Dermis microvascular lymphatic vessel endothelial cell (primary cell): ENCODE measurements at places on chromosomes 1 and 21.

- no peak for DNase-seq
Observed at GRCh38 chr1:193538680-193539079, 352.3 kb upstream of the B3GALT2 start.

- DNase-seq = no peak
Observed at GRCh38 chr1:166485620-166486019, 318.8 kb upstream of the FAM78B start.

DNA sequence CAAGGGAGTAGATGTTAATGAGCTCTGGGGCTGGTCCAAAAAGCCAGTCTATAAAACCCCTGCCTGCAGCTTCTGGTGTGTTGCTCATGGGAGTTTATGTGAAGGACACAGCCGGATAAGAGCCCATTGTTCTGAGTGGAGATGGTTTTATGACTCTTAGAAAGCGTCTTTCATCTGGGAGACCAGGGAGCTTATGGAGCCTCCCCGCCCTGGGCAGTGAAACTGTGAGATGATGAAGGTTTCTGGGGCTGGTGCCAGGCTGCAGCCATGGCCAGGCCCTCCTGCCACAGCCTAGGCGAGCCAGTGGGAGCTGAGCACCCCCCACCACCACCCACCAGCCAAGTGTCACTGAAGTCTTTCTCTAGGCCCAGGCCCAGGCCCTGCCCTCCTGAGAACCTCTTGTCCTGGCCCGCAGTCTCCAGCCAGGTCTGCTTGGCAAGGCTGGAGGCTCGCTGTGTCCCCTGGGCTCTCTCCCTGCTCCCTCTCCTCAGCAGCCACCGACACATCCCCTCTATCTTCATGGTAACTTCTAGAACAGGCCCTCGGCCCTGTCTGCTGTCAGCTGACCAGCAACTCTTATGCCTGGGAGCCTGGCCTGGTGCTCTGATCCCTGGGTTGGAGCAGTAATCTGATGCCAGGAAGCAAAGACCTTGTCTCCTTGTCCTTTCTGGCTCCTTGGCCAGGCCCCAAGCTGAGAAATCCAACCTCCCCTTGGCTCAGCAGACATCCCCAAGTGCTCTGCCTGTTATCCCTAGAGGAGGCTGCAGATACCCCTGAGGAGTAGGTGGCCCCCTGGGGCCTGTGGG is 7.6 kb upstream of the ARHGEF10L start:
- no peak for DNase-seq

DNA sequence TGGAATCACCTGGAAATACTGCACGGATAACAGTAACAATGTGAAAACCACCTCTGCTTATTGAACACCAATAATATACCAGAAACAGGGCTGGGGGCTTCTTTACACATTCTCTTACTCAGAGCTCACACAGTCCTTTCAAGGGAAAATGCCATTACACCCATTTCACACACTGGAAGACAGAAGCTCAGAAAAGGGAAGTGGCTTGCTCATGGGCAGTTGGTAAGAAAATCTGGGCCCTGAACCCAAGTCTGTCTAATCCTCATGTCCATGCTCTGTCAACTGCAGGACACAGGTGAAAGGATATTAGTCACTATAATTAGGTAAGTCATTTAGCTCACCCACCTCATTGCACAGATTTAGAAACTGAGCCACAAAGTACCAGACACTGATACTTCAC is 18.6 kb downstream of the C8A start:
- DNase-seq = no peak

DNA sequence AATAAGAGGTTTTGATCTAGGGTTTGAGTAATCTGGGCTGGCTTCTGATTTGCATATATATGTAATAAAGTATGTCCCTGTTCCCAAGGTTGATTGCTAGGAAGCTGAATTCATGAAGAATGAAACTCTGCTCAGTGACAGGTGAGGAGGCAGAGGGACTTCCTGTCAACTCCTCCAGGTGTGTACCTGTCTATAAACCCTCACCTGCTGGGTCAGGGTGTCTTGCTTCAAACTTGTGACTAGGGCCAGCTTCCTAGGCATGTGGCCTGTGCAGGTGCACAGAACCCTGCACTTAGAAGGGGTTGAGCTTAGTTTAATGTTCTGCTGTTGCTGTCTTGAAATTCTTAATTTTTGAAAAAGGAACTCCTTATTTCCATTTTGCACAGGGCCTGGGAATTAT is 21.1 kb downstream of the OLFML3 start:
- no peak for DNase-seq

DNA sequence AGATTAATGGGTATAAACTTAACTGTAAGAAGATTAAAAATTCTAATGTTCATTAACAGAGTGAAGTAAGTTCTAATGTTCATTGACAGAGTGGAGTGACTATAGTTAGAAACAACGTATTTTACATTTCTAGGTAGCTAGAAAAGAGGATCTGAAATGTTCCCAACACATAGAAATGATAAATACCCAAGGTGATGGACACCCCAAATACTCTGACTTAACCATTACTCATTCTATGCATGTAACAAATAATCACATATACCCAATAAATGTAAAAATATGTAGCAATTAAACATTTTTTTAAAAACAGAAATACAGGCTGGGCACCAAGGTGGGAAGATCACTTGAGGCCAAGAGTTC is 62.1 kb downstream of the ABL2 start:
- DNase-seq = no peak

GRCh38 chr1:204894606-204895005 is 23.9 kb downstream of the NFASC start:
- DNase-seq = no peak

DNA sequence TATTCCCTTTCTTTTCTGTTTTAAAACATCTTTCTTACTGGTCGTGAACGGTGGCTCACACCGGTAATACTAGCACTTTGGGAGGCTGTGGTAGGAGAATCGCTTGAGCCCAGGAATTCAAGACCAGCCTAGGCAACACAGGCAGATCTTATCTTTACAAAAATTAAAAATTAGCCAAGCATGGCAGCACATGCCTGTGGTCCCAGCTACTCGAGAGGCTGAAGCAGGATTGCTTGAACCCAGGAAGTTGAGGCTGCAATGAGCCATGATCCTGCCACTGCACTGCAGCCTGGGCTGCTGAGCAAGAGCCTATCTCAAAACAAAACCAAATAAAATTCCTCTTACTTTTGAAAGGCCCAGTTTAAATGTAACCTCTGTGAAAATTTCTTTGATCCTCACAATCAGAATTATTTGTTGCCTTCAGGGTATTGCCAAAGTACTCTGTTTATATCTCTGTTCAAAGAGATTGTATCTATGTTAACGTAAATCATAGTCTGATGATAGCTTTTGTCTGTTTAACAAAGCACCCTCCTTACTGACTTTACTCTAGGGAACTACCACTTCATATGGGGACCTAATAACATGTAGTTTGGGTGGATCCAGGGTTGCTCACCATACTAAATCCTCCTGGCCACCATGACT is 71.6 kb downstream of the RERE start:
- DNase-seq = no peak
